Fibroblast of skin of back (primary cell): ENCODE measurements at places on chromosomes 3 and 15.

- no peak for DNase-seq
Measured at GRCh38 chr3:25178672-25179071, 249.4 kb upstream of the RARB start.

- DNase-seq, result no peak
Measured at GRCh38 chr15:63191895-63192618, 2.7 kb downstream of the RAB8B start.

- DNase-seq, result no peak
Measured at GRCh38 chr3:26681632-26682031, 59.1 kb downstream of the LRRC3B start.

DNA sequence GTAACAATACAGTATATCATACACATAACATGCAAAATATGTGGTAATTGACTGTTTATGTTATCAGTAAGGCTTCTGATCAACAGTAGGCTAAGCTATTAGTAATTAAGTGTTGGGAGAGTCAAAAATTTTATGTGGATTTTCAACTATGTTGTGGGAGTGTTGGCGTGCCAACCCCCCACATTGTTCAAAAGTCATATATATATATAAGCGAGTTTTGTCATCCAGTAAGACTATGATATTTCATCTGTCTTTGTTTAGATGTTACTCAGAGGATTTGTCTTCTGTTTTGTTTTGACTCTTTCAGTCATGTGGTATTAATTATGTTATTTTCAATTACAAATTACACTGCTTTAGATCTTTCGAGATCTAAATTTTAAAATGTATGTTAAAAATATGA lies 51.0 kb upstream of the RAP2B start:
- peak; percentile 51 for DNase-seq

DNA sequence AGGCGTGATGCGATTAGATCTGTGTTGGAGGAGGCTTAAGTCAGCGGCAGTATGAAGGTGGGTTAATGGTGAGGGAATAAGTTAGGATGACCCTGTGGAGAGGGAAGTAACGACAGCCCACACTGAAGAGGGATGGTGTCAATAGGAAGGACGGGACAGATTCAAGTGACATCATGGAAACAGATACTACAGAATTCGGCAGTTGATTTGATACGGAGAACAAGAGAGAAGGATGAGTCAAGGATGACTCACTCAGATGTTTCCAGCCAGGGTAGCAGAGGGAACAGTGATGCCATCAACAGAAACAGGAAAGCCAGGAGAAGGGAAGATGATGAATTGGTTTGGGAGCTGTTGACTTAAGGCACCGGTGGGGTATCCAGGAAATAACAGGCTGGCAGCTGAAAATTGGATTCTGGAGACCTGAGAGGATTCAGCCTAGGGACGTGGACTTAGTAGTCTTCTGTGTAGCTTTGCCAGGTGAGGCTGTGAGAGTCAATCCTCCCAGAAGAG lies 38.0 kb downstream of the SHC4 start:
- DNase-seq, result peak; percentile 98

GRCh38 chr3:186105543-186105942 lies 3.3 kb downstream of the ETV5 start:
- DNase-seq, result no peak

- no peak for DNase-seq
Measured at GRCh38 chr15:96123028-96123400, 207.5 kb upstream of the NR2F2 start.

DNA sequence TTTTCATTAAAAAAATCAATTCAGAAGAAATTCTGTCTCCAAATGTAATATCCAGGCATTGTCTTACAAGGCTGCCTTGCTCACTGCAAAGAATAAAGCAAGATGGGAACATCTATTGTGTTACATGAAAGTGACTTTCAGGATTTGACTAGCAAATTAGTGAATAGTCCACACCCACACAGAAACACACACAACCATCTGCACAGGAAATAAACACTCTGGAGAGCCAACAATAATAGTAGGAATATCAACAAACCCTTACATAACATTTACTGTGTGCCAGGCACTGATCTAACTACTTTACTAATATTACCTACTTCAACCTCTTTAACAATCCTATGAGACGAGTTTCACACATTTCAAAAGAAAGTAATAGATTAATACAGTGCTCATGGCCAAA lies 28.9 kb upstream of the ZNF385D start:
- DNase-seq, result no peak

DNA sequence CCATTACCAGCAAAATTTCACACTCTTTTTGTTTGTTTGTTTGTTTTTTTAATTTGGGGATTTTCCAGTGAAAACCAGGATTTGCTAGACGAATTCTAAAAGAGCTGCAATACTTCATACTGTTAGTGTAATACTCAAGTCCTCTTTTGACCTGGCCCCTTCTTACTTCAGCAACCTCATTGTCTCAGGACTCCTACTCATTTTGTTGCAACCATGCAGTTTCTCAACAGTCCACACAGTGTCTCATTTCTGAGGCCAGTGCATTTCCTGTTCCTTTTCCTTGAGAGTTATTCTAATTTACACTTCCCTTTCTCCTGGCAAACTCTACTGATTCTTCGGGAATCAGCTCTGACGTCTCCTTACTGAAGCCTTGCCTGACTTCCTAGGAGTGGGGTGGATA lies 35.6 kb downstream of the NSUN3 start:
- no peak for DNase-seq

GRCh38 chr3:143132246-143132980 lies 12.8 kb downstream of the CHST2 start:
- no peak for DNase-seq

DNA sequence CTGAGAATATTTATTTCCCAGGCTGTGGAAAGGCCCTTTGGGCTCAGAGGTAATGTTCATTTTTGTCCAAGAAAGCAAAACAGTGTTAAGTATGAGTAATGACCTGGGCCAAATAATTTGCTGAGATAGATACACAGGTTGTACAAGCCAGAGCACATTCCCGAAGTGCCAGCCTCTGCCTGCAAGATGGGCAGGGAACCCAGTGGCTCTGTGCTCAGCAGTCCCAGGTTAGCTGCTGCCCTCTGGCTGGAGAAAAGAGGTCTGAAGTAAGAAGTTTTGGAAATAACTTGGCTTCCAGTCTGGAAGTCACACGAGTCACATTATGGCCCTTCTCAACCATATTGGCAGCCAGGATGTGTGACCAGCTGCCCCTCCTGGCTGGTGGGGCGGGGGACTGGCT lies 20.2 kb downstream of the MYZAP start:
- no peak for DNase-seq

- no peak for DNase-seq
Measured at GRCh38 chr3:125670945-125671344, 75.6 kb upstream of the OSBPL11 start.

DNA sequence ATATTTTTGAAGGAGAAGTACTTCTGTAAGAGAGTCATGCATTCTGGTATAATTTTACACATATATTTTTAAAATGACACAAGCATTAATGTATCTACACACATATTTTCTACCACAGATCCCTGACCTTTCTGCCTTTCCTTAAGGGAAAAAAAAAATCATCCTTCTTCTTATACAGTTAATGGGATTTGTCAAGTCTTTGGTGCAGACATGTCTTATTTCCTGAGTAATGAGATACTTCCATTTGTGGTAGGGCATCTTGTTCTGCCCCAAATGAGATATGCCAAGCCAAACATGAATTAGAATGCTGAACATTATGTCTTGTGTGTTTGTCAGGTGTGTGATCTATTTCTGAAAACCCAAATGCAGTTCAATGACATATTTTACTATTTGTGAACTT lies 329.9 kb downstream of the RBMS3 start:
- peak; percentile 29 for DNase-seq
